Activated T-cell treated with anti-CD3 and anti-CD28 coated beads for 24 hours (primary cell): ENCODE measurements at places on chromosomes 2 and 18.

DNA sequence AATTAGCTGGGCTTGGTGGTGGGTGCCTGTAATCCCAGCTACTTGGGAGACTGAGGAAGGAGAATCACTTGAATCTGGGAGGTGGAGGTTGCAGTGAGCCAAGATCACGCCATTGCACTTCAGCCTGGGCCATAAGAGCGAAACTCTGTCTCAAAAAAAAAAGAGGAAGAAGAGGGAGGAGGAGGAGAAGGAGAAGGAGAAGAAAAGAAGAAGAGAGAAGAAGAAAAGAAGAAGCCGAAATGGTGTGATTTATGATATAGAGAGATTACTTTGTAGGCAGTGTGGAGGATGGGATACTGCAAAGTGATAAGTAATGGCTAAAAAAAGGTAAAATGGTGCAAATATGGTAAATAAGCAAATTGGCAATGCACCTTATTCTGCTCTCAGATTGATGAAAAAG, 25.1 kb downstream of the THNSL2 start:
- no peak for DNase-seq

DNA sequence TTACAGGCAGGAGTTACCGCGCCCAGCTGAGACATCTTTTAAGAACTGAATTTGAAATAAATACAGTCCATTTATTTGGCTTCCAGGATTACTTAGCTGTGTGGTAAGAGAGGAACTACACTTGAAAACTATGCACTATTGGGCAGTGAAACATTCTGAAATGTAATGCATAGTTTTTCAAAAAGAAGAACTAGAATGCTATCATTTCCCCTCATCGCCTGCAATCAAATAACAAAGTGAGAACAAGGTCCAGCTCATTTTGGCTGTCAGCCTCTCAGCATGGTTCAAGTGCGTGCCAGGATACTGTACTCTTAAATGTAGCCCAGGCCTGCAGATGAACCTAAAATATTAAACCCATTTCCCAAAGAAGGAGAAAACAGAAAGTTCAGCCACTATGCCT, 76.6 kb upstream of the ARL5A start:
- DNase-seq = no peak

DNA sequence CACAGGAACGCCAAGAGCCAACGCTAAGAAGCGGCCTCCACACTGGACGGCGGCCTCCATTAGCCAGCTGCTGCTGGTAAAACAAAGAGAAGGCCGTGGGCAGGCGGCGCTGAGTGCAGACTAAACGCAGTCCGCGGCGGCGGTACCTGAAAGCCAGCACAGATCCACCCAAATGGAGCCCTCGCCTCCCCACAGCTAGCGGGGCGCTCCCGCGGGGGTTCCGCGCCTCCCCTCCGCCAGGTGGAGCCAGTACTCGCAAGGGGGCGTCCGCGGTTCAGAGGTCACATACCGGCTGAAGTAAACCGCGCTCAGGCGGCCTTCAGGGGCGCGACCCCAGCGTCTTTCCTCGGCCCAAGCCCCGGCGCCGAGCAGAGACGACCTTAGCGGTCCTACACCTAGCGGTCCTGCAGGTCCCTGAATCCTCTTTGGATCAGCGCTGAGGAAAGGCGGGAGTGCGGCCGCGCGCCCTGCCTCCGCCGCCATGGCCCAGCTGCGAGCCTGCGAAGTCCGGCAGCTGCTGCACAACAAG, 293.1 kb upstream of the ERBB4 start:
- no peak for DNase-seq

DNA sequence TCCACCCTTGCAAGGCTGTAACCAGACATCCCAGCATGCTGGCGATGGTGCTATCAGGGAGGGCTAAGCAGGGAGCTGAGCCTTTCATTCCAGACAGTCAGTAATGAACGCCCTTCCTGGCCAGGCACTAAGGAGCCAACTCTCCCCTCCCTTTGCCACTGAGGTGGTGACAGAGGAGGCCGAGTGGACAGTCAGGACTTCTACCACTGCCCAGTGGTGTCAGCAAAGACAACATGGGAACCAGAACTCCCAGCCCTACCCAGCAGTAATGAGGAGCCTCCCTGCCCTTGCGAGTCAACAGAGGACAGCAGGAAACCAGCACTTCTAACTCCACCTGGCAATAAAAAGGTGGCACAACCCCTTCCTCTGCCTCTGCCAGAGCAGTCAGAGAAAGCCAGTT, 68.6 kb downstream of the ZAP70 start:
- no peak for DNase-seq

DNA sequence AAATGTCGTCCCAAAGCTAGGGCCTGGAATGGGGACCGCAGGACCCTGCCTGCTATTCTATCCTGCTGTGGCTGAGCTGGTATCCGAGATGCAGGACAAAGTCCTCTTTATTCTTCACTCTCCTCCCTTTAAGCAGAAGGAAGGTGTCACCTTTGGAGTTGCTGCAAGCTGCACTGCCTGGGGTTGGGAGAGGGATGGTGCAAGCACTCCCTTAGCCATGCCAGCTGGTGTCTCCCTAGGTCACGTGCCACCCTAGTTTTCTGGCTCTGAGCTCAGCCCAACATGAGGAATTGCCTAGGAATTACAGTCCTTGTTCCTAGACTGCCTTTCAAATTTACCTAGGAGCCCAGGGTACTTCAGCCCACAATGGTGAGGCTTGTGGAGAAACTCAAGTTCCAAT, 21.4 kb upstream of the FAM228A start:
- DNase-seq = no peak

DNA sequence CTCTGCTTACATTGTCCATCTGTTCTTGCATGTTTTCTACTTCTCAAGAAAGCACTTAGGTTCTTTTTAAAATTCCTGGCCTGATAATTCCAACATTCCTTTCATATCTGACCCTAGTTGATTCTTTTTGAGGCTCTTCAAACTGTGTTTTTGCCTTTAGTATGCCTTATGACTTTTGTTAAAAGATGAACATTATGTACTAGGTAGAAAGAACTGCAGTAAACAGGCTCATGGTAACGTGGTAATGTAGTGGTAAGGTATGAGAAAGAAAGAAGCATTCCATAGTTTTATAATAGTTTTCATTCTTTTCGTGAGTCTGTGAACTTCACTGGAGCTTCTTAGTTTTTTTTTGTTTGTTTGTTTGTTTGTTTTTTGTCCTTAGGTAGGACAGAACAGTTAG, 306.4 kb downstream of the MBD2 start:
- DNase-seq = no peak

DNA sequence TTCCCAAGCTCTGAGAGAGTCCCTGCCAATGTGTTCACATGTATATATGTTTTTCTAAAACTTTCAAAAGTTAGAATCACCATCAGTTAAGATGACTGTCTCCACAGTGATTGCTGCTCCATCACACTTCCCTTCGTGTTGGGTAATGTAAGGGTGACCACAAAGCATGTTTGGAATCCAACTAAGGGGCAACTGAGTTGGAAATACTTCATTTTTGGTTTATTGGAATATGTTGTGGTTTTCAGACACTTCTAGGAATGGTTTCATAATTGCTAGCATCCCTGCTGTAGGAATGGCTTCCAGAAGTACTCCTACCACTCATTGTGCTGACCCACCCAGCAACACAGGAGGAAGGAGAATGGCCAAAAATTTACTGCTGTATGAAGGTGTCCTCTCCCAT, 212.5 kb upstream of the GULP1 start:
- DNase-seq = no peak

GRCh38 chr2:239399921-239400595, 762 bp downstream of the HDAC4 start:
- no peak for DNase-seq

GRCh38 chr2:203867561-203868200, at the start of gene CTLA4:
Gene CTLA4 (plus strand): TSS chr2:203867771. CDS start chr2:203867943, 172 bp downstream.
- no peak for DNase-seq

GRCh38 chr2:238700506-238701340, 147.2 kb upstream of the TWIST2 start:
- no peak for DNase-seq

- no peak for DNase-seq
Observed at GRCh38 chr2:5781679-5782078, 89.5 kb downstream of the SOX11 start.

DNA sequence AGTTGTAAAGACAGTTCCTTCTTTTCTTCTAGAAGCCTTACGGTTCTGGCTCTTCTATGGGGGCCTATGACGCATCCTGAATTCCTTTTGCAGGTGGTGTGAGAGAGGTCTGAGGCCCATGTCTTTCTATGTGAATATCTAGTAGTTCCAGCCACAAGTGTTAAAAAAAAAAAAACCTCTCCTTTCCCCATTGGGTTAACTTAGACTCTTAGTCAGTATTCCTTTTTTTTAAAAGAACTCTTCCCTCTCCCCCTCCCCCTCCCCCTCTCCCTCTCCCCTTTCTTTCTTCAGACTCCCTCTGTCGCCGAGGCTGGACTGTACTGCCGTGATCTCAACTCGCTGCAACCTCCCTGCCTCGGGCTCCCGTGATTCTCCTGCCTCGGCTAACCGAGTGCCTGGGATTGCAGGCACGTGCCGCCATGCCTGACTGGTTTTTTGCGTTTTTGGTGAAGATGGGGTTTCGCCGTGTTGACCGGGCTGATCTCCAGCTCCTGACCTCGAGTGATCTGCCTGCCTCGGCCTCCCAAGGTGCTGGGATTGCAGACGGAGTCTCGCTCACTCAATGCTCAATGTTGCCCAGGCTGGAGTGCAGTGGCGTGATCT, 11.4 kb upstream of the CIDEA start:
- no peak for DNase-seq

- DNase-seq = no peak
Observed at GRCh38 chr2:191015239-191015638, 1.3 kb upstream of the STAT1 start.

DNA sequence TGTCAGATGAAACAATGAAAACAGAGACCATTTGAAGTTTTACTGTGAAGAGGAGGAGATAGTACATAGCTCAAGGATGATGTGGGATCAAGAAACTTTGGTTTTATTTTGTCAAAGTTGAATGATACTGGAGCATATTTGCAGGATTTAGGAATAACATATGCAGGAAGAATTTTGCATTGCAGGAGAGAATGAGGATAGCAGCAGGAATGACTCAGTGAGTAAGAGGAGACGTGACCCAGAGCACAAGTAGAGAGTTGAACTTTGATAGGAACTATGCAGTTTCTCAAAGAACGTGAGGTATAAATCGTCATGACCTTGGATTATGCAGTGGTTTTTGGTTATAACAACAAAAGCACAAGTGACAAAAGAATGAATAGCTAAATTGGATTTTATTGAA, 47.7 kb downstream of the MAPRE2 start:
- no peak for DNase-seq

GRCh38 chr2:63590626-63591408, 2.1 kb downstream of the MDH1 start:
- DNase-seq = no peak

DNA sequence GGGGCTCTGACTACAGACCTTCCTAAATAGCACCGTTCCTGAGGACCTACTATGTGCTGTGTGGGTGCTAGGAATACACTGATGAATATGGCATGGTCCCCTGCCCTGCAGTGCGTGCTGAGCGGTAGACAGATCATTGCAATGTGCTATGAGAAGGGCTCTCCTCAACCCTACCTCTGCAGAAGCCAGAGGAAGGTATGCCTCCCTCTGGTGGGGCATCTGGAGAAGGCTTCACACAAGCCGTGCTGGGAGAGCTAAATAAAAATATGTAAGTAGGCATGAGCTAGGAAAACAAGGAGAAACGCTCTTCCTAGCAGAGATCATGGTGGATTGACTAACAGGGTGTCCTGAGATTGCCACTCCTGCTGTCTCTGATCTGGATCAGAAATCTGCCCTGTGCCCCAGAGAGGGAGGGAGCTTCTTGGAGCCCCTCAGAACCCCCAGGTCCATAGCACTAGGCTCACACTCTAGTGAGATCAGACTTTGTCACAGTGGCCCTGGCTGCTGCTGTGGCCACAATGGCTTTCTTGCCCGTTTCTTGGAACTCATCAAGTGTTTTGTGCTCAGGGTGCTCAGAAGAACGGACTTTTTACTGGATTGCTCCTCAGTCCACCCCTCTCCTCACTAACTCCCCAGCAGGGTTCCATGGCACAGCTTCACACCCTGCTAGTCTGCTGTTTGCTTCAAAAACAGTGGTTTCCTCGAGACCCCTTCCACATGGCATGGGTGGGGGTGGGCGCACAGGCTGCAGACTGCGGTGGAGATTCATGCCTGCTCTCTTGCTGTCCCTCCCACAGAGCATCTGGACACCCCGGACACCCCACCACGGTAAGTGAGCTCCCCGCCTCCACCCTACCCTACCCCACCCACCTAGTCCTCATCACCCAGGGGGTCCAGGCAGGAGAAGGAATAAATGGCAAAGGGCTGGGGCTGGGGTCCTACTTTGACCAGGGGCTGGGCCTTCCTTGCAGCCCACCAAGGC, 14.2 kb downstream of the SIGLEC15 start:
- no peak for DNase-seq

DNA sequence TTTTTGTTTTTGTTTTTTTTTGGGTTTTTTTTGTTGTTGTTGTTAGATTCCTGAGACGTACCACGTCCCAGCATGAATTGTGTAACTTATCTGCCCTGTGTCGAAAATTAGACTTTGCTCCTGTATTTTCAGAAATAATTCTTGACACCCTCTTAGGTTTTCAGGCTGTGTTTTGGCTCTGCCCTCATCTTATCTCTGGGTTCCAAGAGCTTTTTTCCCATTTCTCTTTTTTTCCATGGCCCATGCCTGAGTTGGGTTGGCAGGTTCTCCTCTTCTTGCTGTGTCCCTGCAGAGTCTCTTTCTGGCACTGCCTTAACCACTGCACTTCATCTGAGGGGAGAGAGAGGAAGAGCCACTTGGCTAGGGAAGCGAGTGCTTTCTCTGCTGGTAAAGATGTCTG, 42.4 kb downstream of the CTIF start:
- DNase-seq = no peak

- DNase-seq = no peak
Observed at GRCh38 chr18:69365658-69366057, 35.0 kb upstream of the DOK6 start.

GRCh38 chr2:114218383-114218782, 224.1 kb upstream of the DPP10 start:
- no peak for DNase-seq

DNA sequence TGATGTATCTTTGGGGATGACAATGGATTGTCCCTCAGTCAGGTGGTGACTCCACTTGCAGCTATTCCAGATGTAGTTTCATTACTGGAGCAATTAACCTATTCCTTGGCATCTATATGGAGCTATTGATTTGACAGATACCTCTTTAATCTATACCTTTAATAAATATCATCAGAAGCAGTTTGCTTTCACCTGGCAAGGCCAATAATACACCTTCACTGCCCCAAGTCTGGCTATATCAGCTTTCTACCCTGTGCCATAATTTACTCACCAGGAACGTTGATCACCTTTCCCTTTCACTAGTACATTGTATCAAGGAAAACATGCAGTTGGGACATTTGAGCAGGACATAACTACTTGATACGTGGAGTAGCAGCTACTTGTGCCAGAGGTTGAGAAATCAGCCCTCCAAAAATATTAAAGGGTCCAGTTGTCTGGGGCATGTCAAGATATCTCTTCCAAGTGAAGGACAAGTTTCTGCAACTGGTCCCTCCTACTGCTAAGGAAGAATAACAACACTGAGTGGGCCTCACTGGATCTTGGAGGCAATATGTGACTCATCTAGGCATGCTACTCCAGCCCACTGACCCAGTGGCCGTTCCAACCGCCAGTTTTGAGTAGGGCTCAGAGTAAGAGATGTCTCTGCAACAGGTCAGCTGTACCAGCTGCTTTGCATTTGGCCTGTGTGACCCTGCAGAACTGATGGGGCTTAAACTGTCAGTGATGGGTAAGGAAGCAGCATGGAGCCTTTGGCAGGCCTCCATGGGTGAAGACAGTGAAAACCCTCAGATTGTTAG, 67.0 kb downstream of the PSMG2 start:
- no peak for DNase-seq
